Right ventricle myocardium inferior (tissue), 1 donor: ENCODE measurements at places on chromosomes 5 and 9. TPM values are rescaled to one million over a fixed set of nuclear protein-coding genes. Genes with fewer than 3 reads are reported as not detected.
A peak's percentile ranks its signal among the peaks of the same experiment; 100 is the strongest.

GRCh38 chr9:113360242-113360842, 11.0 kb downstream of the BSPRY start:
- DNase-seq = no peak

- DNase-seq = no peak
Measured at GRCh38 chr5:131628990-131629389, 6.0 kb downstream of the RAPGEF6 start.

DNA sequence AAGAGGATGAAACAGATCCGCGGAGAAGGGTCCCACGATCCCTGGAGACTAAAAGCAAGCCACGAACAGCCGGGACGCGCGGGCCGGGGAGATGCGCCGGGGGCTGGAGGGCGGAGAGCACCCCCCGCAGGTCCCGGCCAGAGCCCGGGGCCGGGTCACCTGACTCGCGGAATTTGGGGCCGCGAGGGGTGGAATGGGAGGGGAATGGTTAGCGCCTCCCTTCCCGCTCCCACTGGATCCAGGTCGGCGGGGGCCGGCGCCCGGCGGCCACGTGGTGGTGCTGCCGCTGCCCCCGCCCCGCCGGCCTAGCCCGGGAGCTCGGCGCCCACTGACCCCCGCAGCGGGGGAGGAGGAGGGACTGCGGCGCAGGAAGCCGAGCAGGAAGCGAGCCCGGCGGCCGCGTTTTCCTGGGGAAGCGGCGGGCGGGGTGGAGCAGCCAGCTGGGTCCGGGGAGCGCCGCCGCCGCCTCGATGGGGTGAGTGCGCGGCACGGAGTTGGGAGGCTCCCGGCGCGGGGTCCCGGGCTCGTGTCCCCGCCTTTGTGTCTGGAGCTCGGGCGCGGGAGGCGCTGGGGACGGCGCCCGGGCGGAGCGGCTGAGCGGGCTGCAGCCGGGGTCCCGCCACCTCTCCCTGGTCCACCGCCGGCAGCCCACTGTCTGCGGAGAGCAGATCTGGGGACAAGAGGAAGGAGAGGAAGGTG, at the start of gene RAI14:
Gene RAI14 (plus strand): TSS at position 328 of the 699 bp plus-strand sequence. CDS start 30,592 bp downstream, outside the sequence.
- DNase-seq = peak; percentile 77

POU5F2 gene
- 0.32 TPM for total RNA-seq

IL9 gene
- total RNA-seq = not detected

NR5A1 gene
- total RNA-seq = not detected

CDHR2 gene
- 0.19 TPM for total RNA-seq

DNA sequence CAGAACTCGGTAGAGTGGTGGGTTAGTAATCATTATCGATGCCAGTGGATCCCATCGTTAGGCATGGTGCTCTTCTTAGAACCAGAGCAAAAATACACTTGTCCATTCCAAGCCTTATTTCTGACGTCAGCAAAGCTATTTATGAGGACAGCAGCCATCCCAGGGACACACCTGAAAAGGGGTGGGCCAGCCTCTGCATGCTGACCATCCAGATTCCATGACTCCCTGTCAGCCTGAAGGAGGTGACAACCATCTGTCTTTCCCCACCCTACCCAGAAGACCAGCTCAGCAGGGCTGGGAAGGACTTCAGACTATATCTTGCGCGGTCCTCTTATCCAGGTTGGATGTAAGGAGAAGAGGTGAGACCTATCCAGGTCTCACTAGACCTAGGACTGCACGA, 5.7 kb upstream of the NIPAL4 start:
- DNase-seq = no peak

DNA sequence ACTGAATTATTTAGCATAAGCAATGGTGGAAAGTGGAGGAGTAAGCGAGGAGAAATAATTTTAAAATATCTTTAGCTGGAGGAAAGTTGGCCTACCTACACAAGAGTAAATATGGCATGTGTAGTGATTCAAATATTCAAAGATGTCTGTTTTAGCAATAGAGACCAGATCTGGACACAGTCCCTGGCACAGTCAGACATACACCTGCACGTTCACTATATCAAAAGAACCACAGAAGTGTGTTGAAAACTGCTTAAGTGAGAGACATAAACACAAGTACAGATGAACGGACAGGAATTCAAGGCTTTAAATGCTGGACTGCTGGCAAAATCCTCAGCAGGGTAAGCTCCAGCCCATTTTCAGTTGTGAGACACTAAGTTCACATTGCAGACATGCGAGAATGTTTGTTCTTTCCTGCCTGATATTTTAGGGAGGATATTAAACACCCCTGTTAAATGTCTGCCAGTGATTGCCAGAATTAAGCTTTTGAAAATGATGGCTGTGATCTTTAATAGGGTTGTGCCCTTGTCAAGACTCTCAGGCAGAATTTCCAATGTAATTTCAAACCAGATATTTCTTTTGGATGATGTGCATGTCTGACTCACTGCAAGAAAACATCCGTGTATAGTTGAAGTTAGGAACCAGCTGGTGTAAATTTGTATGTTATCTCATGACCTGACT, 810.6 kb downstream of the TLE4 start:
- DNase-seq = no peak

- peak; percentile 98 for DNase-seq
Measured at GRCh38 chr5:181191526-181192336, 13.3 kb downstream of the TRIM7 start.

GRCh38 chr5:33490071-33490665, 49.4 kb downstream of the TARS1 start:
- no peak for DNase-seq

DNA sequence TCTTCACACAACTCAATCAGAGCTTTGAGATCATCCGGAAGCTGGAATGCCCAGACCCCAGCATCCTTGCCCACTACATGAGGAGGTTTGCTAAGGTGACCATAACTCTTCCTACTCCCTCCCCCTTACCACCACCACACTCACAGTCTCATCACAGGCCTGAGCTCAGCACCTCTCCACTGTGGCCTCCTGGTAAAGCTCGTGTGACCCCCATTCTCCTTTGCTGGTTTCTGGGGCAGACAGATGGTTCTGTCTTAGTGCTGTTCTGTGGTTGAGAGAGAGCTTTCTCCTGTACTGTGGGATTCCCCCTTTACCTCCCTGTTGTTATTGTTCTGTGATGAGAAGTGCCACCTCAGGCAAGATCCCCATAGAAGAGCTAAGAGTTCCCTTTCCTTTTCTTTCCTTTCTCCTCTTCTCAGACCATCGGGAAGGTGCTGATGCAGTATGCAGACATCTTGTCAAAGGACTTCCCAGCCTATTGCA, 92.7 kb upstream of the RUSC2 start:
- no peak for DNase-seq

DNA sequence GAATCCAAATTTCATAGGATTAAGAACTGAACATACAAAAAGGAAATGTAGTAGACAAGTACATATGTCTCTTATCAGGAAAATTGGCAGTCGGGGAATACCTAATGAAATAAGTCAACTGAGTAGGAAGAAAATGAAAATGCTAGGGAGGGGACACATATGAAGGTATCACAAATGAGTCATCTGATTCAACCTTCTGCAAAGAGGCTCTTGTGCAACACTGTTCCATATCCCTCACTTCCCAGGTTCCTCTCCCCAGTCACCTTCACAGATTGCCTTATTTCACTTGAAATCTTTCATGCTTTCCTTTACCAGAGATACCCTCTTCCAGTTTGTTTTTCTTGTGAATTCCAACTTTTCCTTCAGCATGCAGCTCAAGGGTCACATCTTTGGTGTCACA, 139.0 kb downstream of the RFX3 start:
- DNase-seq = no peak

DNA sequence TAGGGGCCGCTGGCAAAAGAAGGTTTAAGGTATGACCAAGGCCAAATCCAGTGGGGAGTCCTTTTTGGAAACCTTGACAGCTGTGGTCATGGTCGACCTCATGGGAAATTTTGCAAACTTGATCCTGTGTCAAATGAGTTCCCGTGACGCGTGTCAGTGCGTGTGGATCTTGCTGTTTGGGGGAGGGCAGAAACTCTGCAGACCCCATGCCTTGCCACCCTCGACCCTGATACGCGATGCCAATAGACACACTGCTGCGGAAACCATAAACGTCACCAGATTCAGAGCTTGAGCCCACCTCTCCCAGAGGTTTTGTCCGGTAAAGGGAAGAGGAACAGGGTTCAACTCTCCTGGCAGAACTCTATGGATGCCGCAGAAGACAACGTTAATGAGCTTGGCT, 104.7 kb downstream of the ADAMTS2 start:
- DNase-seq = no peak

DNA sequence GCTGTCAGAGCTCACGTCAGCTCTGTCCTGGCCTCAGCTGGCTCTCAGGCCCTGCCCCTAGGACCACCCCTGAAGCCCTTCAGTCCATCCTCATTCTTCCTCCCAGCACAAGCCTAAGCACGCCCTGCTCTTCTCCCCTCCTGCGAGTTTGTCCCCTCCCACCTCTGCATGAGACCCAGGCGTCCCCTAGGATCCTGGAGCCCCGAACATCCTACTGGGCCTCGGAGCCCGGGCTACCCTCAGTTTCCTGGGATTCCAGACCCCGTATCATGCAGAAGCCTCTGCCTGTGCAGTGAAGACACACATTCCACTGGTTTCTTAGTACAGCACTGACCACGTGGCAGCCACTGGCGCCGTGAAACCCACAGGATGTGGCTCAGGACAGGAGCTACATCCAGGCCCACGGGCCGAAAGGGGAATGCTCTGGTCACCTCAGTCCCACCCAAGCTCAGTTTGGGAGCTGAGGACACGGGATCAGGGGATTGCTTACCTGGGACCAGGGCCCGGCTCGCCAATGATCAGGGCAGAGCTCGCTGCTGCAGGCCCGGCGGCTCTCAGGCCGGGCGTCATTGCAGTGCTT, 64.2 kb downstream of the ZNF354C start:
- DNase-seq = no peak

ITK gene
- total RNA-seq = 0.51 TPM

- no peak for DNase-seq
Measured at GRCh38 chr5:75558981-75559632, 47.4 kb downstream of the POLK start.

DNA sequence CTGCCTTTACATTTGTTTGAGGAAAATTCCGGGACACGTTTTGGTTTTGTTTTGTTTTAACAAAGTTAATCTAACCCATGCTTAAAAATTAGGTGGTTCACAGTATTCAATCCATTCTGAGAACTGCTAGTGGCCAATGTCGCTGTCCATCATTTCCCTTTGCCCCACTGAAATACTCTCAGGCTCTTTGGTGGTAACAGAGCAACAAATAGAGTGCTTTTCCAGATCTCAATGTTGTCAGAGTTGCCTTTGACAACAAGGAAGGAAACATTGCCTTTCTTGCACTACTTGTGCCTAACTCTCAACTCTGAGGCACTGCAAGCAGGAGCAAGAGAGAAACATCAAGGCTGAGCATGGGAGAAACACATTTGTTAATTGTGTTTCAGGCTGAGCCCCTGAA, 154.0 kb downstream of the MCTP1 start:
- DNase-seq = no peak

GRCh38 chr9:12290166-12290869, 402.9 kb upstream of the TYRP1 start:
- DNase-seq = no peak

- no peak for DNase-seq
Measured at GRCh38 chr5:76479973-76480667, 77.0 kb downstream of the IQGAP2 start.

DNA sequence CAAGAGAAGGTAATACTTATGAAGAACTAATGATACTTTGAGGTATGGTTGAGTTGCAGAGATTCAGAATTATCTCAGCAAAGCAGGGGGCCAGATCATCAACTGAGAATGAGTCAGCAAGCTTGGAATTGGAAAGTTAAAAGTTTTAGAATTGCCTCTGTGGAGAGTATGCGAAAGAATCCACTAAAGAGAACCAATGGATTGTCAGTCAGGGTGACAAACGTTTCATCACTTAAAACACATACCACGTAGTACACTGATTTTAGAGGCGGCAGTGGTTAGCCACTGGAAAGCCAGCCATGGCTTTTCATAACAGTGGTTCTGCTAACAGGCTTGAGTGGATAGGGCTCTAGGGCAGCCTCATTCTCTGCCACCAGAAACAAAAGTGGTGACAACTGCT, 30.7 kb downstream of the AOPEP start:
- no peak for DNase-seq

GRCh38 chr9:137482094-137482781, 23.1 kb upstream of the NSMF start:
- DNase-seq = no peak

DNA sequence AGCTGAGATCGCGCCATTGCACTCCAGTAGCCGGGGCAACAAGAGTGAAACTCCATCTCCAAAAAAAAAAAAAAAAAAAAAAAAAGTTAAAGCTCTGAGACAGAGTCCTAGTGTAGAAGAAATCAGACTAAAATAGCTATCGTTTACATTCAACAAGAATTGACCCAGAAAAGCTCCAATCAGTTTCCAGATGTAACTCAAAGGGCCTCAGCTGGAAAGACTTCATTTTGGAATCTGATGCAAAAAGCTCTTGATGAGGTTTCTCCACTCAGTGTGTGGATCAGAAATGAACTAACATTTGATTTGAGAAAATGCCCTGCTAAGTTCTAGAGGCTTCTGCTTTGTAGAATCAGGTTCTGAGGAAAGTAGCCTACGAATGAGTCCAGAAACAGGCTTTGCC, 7.2 kb upstream of the C1QTNF2 start:
- DNase-seq = no peak

DNA sequence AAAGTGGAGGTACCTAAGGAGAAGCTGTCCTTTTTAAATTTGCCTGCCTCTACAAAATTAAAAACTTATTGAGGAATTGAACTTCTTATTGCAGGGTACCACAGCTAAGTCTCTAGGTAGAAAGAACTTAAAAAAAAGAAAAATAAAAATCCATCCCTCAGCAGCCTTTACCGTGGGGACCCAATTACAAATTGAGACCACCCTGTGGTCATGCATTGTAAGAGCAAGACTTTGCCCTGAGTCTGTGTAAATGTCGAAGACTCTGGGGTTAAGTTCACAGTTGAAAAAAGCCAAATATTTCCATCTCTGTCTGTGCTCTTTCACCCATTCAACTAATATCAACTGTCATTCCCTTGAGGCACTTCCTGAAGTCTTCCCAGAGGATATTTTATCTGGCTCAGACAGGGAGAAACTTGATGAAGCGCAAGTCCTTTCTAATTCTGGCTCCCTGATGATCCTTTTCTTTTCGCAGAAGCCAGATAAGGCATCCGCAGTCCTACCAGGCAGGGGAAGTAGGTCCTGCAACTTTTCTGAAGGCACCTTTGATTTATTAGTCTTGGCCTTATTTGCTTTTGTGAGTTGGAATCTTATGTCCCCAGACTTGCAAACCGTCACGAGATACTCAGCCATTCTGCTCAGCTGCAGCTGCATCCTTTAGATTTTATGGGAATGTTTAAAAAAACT, 323.8 kb upstream of the WWC1 start:
- no peak for DNase-seq

DNA sequence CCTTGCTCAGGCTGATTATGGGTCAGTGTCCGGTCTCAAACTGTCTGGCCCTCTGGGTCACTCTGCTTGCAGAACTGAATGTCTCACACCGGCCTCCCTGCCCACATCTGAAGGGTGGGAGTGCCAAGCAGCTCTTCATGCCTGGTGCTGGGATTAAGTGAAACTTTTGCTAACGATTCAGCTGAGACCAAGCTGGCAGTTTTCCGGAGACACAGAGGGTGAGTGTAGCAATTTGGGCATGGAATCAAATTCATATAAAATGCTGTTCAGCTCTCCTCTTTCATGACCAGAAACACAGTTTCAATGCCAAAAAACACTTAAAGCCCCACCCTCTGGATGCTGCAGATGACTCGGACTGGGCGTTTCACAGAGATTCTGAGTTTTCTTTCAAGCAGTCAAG, 207.5 kb downstream of the NXNL2 start:
- DNase-seq = no peak

FST gene
- 10.6 TPM for total RNA-seq

- no peak for DNase-seq
Measured at GRCh38 chr9:13607481-13608441, 328.3 kb upstream of the MPDZ start.

PRDM9 gene
- not detected for total RNA-seq

PCDHB5 gene
- 1.6 TPM for total RNA-seq
